CD4-positive, alpha-beta memory T cell (primary cell): ENCODE measurements at places on chromosomes 11 and 22.

GRCh38 chr11:73982595-73982989, at the start of gene UCP2:
TSS of gene UCP2 (minus strand) at chr11:73982843. CDS start at chr11:73978378, 4,465 bp downstream.
- peak; percentile 80 for DNase-seq

DNA sequence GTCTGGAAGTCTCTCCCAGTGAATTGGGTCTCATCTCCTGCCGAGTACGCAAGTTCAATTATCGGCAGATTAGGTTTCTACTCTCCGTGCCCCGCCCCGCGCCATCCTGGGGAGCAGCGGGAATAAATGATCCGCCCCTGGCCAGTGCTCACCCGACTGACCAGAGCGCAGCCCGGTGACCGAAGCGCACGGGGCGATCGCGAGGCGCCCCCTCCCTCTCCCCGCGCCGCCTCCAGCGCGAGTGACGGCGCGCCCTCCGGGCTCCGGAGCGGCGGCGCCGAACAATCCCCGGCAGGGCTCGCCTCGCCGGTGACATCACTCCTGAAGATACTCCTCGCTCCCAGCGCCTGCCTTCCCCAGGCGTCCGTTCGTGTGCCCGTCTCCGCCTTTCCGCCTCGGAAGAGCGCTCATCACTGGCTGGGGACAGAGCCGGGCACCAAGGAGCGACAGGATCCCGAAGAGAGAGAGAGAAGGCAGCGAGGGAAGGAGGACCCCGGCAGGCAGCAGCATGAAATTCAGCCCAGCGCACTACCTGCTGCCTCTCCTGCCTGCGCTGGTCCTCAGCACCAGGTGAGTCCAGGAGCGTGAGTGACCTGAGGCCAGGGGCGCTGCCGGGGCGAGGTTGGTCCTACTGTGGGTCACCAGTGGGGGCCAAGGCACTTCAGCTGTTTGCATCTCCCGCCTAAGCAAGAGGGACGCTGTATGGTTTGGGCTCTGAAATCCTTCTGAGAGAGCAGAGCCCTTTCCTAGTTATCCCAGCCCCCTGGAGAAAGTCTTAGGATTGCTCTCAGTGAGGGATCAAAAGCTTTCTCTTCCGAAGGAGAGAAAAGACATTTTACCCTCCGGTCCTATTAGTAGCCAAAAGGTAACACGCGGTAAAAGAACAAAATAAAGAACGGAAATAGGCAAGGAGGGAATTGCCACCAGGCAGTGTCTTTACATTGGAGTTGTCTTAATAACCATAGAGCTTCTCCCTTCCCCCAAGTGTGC, at the start of gene LUZP2:
Gene LUZP2, plus strand, starts transcription at position 318 of the 990 bp plus-strand sequence.
- DNase-seq: no peak

DNA sequence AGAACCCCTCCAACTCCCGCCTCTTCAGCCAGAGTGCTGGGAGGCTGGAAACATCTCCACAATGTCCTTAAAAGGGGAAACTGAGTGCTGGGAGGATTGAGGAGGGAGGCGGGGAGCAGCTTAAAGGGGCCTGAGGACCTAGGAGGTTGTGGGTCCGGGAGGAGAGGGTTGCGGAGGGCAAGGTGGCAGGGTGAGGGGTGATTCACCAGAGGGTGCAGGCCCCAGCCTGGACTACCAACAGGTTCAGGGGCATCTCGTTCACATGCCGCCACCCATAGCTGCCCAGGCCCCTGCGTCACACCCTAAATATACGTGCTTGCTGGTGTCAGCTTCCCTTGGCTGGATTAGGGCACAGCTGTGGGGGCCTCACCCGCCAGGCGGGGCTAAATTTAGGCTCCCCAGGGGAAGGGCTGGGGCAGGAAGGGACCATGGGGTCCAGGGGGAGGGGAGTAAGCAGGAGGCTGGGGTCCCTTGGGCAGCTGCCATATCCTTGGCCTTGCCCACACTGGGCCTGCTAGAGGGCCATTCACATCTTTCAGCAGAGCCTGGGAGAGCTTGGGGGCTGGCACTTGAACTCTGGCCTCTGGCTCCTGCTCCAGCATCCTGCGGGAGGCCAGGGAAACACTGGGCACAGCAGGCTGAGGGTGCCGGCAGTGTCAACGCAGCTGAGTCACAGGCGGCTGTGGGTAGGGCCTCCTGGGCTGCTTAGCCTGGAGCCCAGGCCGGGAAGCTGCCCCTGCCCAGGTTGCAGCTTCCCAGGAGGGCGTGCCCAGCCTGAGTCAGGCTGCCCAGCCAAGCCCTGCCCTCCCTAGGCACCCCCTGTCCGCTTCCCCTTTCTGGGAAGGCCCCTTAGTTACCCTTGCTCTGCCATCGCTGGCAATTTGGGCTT, 1.3 kb downstream of the EHBP1L1 start:
- no peak for DNase-seq

- DNase-seq: peak; percentile 44
These were observed 3.8 kb upstream of the ADORA2A start for GRCh38 chr22:24423519-24424000.

- DNase-seq: no peak
These were observed 13.0 kb upstream of the CXCR5 start for GRCh38 chr11:118870396-118871343.

- no peak for DNase-seq
These were observed 19.0 kb downstream of the TRIM5 start for GRCh38 chr11:5665746-5666401.

- DNase-seq: no peak
These were observed 123.6 kb downstream of the TRIM44 start for GRCh38 chr11:35786188-35786587.

DNA sequence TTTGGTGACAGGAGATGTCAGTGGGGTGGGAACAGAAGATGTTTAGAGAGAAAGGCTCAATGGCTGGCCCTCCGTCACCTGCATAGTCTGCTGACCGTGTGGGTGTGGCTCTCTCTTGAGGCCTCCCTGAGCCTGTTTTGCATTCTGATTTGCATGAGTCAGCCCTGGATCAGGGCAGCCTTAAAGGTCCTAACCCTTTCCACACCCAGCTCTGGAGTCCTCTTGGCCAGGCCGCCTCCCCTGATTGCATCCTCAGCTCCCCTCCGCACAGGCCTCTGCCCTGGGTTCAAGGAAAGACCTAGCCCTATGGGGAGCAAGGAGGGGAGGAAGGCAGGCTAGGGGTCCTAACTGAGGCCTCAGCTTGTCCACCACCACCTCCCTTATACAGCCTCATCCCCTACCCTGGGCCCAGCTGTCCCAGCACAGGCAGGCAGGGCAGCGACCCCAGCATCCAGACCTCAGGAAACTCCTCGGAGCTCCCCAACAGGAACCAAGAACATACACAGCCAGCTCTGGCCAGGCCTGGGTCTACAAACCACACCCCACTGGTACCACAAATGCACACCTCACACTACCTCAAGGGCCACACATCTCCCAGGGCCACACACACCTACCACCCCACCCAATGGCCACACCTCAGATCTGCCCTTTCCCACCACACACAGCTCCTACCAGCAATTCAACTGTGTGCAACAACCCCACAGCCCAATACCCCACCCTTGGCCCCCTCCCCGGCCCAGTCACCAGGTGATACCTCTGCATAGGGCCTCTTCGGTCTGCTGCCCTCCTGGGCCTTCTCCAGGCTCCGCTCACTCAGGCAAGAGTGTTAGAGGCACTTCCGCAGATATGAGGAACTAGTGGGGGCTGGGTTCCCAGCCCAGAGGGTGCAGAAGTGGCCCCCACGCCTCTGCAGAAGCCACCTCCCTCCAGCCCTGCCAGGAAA, 13.7 kb downstream of the ARAP1 start:
- DNase-seq: no peak

- no peak for DNase-seq
These were observed 52.1 kb downstream of the LHFPL7 start for GRCh38 chr22:24894220-24894975.

DNA sequence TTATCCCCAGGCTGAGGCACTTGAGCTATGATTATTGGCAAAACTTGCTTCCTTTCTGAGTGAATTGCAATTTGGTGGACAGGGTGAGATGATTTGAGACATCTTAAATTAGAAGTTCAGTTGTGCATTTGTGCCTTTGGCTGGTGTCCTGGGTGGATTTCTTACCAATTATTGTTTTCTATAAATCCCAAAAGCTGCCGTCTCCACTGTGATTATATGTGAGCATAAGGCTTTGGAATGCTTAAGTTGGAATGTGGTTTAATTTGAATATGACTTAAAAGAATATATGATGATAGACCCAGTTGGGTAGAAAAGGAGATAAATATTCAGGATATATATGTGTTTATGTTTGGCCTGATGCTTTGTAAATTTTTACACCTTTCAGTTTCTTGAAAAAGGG, 70.0 kb downstream of the EXT2 start:
- DNase-seq: no peak

- no peak for DNase-seq
These were observed 513.1 kb downstream of the MIAT start for GRCh38 chr22:27170491-27170890.

- DNase-seq: no peak
These were observed 3.5 kb downstream of the CNTF start for GRCh38 chr11:58625826-58626460.

DNA sequence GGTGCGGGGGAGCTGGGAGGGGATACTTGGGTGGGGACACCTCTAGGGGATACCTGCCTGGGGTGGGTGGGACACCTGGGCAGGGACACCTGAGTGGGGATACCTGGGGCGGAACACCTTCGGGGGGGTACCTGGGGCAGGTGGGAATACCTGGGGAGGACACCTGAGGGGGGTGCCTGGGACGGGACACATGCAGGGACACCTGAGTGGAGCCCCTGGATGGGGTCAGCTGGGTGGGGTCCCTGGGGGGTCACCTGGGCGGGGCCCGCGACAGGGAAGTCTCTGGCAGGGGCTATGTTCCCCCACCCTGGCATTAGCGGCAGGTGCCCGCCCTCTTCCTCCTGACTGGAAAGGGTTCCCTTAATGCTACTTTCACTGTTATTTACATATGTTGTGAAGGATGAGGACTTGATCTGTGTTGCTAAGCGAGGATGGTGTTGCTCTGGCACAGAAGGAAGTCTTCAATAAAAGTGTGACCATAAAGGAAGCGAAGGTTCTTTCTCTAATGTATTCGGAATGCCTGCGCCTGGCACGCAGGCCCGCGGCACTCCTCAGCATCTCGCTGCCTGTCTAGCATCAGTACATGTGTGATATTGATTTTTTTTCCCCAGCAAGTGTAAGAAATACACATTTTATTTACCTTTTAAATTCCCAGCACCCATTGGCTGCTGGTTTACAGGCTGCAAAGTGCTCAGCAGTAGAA, 801.7 kb downstream of the BRD1 start:
- no peak for DNase-seq

DNA sequence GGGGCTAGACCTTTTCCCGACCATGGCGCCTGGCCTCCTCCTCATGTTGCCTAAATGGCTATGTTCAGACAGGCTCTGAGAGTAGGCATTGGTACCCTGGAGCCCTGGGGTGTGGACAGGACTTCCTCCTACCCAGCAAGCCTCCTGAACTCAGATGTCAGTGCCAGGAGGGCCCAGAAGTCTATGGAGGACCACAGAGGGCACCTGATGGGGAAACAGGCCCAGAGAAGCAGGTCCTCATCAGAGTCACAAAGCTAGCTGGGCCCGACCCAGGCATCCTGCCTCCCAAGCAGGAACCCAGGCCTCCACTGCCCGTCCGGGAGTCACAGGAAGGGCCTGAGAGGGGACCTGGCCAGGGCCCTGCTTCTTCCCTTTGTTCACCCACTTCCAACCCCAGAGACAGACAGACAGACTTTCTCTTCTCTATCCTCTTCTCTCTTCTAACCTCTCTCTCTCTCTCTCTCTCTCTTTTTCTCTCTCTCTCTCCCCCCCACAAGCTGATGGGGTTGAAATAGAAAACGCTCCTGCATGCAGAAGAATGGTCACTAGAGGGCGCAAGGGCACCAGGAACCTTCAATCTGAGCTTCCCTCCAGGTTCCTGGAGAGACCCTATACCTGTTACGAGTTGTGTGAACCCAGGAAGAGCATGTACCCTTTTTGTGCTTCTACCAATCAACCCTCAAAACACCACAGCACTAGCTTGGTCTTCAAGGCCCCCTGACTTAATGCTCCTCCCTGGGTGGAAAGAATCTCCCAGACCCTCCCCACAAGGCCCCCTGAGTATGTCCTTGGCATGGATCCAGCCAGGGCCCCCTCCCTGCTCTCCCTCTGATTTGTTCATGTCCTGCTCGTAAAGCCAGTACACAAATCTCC, 27.1 kb downstream of the ARAP1 start:
- DNase-seq: peak; percentile 82

DNA sequence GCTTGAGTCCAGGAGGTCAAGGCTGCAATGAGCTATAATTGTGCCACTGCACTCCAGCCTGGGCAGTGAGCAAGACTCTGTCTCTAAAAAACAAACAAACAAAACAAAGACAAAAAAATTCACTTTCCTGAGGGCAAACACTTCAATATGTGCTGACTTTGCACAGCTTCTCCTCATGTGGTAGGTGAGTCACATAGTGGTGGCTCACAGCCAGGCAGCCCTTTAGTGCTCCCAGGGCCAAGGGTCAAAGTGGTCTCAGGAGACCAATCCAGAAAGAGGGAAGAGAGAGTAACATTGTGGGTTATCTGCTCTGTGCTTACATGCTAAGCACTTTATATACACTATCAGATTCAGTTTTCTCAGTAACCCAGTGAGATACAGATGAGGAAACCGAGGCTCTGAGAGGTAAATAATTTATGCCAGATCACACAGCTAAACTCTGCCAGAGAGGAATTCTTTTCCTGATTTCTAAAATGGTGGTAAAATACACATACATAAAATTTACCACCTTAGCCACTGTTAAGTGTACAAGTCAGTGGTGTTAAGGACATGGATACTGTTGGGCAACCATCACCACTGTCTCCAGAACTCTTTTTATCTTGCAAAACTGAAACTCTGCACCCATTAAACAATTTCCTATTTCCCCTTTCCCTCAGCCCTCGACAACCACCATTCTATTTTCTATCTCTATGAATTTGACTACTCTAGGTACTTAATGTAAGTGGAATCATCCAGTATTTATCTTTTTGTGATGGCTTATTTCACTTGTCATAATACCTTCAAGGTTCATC, 231.7 kb upstream of the NARS2 start:
- DNase-seq: no peak

GRCh38 chr11:55726715-55727324, 46.4 kb upstream of the OR5D13 start:
- DNase-seq: no peak

DNA sequence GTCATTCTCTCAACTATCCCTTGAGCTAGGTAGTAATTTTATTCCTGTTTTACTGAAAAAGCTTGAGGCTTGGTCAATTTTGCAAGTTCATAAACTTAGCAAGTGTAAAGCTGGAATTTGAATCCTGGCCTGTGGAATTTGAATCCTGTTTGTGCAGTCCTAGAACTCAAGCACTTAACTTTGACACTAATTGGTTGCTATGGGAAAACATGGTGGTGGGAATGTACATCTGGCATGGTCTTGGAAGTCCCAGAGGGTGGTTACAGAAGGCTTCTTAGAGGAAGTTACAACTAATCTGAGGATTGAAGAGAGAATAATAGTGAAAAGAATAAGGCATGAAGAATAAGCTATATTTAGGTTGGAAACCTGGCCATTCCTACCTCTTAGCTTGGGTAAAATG, 66.5 kb upstream of the LIN7C start:
- no peak for DNase-seq
